ENCODE measurements at places on chromosomes 3 and 15.

DNA sequence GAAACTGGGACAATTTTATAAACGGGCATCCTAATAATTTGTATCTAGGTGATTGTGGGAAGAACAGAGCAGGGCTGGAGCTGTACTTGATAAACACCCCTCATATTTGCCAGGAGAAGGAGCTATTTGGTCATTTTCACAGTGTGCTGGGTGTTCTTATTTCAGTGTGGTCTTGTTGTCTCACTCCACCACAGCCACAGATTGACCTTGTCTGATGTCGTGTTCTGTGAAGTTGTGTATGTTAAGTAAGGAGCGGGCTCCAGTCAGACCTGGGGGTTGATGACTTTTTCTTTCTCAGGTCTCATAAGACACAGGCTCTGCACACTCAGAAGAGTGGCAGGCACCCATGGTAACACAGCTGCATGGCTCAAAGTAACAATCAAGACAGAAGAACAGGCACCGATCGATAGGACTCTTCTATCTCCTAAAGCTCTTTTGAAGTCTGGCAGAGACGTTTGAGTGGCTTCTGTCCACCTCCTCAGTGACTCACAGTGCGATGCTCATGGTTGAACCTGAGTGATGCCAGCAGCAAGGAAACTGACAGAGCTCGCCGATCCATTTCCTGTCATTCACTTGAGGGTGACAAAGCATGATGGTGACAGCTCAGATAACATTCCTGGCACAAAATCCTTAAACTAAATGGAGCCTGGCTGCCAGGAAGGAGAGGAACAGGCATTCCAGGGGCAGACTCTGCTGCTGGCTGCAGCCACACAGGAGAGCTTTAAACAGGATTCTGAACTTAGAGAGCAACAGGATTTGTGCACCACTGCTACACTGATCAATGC lies 20.8 kb downstream of the DPH3 start:
- no peak for DNase-seq

- no peak for DNase-seq
Observed at GRCh38 chr15:80984856-80985255, 4.8 kb downstream of the MESD start.

DNA sequence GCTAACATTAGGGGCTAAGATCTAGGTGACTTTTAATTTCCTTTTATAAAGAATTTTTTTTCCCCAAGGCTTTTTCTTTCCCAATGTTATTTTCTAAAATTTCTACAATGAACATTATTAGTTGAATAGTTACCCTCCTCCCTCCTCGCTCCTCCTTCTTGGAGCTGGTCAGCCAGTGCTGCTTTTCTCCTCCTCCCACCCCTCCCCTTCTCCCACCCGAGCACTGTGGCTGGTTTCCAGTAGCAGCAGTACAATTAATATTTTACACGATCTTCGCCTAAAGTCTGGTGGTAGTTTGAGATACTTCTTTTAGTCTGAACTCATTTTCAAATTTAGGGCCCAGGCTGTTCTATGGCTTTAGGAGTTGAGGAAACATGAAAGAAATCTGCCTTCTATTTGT lies 41.6 kb downstream of the EEFSEC start:
- DNase-seq, result no peak

GRCh38 chr3:171789759-171790505 lies 20.4 kb downstream of the PLD1 start:
- no peak for DNase-seq

DNA sequence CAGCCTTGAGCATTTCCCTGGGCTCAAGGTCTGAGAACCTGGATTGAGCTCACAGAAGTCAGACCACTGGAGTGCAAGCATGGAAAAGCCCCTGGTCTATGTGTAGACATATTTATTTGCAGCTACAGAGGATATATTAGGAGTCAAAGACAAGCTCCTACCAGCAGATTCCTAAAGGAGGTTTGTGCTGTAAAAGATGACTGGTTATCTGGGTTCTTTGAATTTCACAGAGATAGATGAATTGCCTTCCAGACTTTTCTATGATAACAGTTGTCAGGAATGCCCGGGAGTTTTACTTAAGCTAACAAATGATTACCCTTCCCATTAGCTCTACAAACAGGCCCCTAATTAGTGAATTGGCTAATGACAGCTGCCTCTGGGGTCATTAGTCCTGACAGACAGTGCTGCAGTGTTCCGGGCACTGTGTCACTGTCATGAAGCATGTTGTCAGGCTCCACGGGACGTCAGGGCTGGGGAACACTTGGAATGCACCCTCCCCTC lies 48.8 kb upstream of the PLXNA1 start:
- no peak for DNase-seq

DNA sequence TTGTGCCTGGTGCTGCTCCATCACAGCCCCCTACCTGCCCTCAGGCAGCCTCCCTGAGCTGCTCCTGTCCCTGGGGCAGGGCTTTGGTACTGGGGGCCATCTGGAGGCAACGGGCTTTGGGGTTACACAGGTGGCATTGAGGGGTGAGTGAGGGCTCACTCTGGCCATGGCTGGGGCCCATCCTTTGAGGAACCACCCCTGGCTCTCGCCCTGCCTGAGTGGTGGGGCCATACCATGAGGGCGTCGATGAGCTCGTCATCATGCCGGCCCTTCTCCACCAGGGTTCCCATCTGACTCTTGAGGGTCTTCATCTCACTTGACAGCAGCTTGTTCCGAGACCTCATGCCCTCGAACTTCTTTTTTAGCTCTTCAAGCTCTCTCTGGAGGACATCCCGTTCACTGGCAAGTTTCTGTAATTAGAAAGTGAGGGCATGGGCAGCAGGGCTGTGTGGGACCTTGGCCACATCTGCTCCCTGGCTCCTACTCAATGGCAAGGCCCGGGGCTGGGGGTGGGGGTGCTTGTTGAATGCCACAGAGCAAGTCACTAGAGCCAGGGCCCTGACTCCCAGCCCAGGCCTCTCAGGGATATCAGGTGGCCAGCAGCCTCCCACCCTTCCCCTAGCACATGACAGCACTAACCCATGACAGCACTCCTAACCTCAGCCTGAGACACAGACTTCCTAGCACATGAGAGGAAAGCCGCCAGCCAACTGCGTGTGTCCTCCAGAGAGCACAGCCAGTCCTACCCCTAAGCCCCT lies 33.5 kb downstream of the CCDC13 start:
- DNase-seq, result no peak

DNA sequence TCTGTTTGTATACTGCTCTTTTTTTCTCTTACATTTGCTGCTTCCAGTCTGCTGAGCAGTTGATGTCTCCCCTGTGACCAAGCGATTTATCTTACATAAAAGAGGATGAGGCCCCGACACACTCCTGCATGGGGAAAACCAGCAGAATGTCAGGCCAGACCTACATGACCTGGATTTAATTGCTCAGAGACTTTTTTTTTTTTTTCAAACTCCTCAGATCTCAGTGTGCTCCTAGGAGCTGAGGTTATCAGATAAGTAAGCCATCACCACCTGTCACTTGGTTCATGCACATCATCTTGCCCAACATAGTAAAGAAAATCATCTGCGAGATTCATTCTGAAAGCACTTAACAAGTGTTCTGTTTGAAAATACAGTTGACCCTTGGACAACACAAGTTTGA lies 163.1 kb downstream of the PLCL2 start:
- no peak for DNase-seq

DNA sequence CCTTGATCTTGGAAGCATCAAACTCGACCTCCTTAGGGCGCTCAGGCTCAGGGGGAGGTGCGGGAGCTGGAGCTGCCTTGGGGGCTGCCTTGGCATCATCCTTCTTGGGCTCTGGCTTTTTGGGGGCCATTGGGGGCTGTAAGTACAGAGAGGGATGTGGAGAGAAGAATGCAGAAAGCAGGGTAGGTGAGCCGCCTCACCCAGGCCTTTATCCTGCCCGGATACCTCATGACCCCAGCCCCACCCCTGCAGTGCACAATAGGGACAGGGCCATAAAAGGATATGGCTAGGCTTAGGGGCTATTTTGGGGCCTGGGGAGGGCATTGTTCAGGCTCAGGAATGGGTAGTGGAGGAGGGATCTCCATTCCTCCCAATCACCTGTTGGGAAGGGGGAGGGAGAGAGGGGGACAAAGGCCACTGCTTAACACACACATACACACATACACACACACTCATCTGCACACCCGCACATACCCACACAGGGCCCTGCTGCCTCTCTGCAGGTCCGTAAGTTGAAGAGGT lies at the start of gene MYL3:
TSS of gene MYL3 (minus strand) at position 184 of the 522 bp plus-strand sequence. CDS start at position 130, 54 bp downstream.
- no peak for DNase-seq

DNA sequence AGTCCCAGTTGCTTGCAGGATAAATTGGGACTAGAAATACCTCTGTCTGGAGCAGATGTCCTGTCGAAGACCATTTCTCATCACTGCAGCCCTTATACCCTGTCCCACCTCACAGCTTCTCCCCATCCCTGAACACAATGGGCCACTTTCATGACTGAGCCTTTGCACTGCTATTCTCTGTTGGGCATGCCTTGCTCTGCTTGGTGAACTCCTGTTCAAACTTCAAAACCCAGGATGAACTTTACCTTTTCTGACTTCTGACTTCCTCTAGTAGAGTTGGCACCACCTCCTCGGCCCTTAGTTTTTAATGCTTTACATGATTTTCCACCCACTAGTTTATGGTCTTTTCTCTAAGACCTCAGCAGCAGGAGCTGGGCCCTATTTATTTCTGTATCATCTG lies 48.4 kb downstream of the ST6GAL1 start:
- no peak for DNase-seq

DNA sequence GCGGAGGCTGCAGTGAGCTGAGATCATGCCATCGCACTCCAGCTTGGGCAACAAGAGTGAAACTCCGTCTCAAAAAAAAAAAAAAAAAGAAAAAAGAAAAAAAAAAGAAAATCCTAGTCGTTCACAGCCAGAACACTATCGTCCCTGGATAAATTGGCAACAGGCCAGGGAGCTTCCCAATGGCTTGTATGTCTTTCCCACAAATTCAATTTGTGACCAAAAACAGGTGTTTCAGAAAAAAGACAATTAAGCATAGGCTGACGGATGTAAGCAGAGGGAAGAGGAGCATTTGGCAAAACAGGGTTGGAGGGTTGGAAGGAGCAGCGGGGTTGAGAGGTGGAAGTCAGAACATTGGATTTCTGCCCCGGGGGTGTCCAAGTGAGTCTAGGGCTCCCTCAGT lies 8.5 kb downstream of the EPB42 start:
- no peak for DNase-seq

DNA sequence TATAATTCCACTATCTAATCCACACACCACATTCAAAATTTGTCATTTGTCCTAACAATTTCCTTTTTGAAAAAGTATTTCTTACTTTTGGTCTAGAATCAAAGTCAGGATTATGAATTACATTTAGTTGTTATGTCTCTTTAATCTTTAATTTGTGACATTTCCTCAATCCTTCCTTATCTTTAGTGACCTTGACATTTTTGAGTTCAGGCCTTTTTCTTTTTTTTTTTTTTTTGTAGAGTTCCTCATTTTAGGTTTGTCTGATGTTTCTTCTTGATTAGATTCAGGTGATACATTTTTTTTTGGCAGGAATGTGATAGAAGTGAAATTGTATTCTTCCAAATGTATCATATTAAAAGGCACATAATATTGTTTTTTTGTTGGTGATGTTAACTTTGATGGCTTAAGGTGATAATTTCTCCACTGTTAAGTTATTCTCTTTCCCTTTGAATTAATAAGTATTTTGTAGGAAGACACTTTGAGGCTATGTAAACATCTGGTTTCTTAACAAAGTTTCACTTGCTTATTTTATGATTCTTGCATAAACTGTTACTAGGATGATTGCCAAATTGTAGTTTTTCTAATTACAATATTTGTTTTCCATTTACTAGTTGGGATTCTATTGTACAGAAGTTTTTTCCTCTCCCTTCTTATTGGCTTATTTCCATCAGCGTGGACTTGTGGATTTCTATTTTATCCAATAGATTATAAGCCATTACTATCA lies 16.3 kb downstream of the SLC35G2 start:
- no peak for DNase-seq

DNA sequence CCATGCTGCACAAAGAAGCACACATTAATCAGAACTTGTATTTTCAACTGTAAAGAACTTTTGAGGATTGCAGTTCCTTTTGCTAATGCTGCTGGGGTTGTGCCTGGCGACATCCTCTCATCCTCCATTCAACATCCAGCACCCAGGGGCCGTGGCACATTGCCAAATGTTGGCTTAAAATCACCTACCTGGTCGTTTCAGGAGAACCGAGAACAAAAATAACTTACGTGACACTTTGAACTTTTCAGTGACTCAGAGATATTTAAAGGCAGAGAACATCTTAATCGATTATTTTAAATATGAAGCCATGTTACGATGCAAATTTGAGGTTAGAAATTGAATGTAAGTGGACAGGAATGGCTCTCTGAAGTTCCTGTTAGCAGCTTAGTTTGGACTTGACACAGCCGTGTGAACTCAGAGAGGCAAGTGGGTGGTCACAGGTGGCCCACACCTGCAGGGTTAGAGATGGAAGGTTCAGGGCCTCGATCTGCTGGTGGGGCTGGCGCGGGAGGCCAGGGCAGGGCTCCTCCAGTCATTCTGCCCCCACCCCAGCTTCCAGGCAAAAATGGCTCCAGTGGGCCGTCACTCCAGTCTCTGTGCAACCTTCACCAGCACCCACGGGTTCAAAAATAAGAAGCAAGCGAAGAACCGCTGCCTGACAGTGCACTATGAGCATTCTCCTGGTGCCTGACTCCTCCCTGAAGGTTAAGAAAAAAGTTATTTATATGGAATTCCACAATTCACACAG lies 12.2 kb downstream of the LRRK1 start:
- no peak for DNase-seq

GRCh38 chr3:81470524-81471278 lies 290.7 kb downstream of the GBE1 start:
- DNase-seq, result no peak

GRCh38 chr3:179771797-179772196 lies 119.0 kb downstream of the USP13 start:
- no peak for DNase-seq

DNA sequence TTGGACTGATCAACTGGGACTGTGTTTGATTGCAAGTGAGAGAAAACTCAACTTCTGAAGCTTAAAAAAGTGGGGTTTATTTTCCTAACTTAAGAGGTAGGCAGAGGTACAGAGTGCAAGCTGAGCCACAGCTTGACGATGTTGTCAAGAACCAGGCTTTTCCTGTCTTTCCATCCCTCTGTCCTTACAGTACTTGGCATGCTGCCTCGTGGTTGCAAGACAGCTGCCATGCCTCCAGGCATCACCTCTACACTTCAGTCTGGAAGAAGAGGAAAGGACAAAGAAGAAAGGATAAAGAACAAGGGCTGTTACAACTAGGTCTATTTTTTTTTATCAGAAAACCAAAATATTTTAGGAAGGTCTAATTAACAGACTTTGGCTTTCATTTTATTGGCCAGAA lies 51.8 kb upstream of the GALNT15 start:
- DNase-seq, result no peak

- DNase-seq, result no peak
Observed at GRCh38 chr3:23002151-23002550, 201.0 kb upstream of the UBE2E2 start.

GRCh38 chr3:25478211-25478757 lies 50.2 kb downstream of the RARB start:
- no peak for DNase-seq

GRCh38 chr15:63052077-63052841 lies 9.7 kb downstream of the TPM1 start:
- DNase-seq, result no peak

GRCh38 chr15:25946241-25946805 lies 83.2 kb upstream of the ATP10A start:
- DNase-seq, result no peak

GRCh38 chr3:186596568-186597287 lies 16.1 kb upstream of the AHSG start:
- no peak for DNase-seq
